Stimulated activated CD4-positive, alpha-beta T cell treated with anti-CD3 and anti-CD28 coated beads, Interleukin-1b, Interleukin-23, amount 100 ng/mL, for 1 hour (primary cell): ENCODE measurements at places on chromosomes 5 and 9.

GRCh38 chr9:129586685-129587084 is 34.2 kb downstream of the C9orf50 start:
- no peak for DNase-seq

- DNase-seq, result no peak
These were observed 746 bp downstream of the STRBP start for GRCh38 chr9:123267481-123268198.

- DNase-seq, result no peak
These were observed 361.0 kb upstream of the CDH6 start for GRCh38 chr5:30832519-30832918.

DNA sequence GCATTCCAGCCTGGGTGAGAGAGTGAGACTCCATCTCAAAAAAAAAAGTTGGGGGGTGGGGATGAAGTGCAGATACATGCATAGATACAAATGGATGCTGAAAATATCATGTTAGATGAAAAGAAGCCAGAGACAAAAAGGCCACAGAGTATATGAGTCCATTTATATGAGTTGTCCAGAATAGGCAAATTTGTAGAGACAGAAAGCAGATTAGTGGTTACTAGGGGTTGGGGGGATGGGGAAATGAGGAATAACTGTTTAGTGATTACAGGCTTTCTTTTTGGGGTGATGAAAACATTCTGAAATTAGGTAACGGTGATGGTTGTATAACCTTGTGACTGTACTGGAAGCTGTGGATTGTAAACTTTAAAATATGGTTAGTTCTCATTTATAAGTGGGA is 13.8 kb upstream of the LHFPL2 start:
- no peak for DNase-seq

- no peak for DNase-seq
These were observed 277.5 kb upstream of the NREP start for GRCh38 chr5:112034421-112034979.

GRCh38 chr9:127467621-127468020 is 16.3 kb downstream of the LRSAM1 start:
- no peak for DNase-seq

DNA sequence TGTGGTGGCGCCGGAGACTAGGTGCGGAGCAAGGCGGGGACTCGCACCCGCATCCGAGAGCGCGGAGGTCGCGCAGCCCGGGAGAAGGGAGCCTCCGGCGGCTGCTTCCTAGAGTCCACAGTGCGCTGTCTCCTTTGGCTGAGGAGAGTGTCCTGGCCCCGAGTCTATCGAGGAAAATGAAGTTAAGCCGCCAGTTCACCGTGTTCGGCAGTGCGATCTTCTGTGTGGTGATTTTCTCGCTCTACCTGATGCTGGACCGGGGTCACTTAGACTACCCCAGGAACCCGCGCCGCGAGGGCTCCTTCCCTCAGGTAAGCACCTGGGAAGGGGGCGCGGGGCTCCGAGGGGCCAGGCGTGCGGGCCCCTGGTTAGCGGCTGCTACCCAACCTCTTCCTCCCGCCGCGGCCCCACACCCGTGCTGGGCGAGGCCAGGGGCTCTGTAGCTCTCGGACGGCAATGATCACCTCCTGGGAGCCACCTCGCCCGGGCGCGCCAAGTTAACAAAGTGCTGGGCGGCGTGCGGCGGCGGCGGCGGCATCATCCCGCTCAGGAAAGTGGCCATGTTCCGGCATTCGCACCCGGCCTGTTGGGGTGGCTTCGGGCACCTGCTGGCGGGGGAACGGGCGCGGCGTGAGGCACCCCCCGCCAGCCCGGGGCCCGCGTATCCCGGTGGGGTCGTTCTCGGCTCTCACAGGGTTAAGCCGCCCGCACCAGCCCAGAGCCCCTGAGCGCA is 681 bp downstream of the MAN2A1 start:
- no peak for DNase-seq
